ENCODE measurements at places on chromosomes 6 and 20.
A peak's percentile ranks its signal among the peaks of the same experiment; 100 is the strongest.

DNA sequence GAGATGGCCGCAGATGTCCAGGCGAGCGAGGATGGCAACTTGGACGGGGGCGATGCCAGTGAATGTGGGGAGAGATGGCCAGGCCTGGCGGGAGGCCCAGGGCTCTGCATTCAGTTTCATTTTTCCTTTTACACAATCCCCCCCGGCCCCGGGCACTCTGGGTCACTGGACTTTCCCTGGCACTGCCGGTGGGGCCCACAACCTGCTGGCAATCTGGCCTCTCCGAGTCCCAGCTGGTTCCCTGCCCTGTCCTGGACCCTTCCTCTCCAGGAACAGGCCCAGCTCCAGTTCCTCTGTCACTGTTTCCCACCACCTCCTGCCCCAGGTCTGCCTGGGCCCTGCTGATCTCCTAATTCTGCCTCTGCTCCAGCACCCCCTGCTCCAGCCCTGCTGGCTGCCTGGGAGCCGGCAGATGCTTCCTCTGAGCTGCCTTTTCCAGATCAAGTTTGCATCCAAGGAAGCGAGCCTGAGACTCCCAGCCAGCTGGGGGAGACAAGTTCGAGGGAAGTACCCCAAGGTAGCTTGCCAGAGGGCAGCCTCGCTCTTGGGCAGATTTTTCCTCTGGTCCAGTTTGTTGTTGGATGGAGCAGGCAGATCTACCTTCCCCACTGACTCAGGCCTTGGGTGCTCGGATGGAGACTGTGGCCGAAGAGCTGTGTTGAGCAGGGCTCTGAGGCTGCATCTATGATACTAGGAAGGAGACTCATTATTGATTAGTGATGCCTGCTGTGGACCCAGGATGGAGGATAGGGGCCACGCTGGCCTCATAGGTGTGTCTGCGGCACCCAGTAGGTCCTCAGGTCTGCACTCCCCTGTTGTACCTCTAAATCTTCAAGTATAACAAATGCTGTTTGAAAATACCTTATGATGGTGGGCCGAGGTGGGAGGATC lies 83.2 kb downstream of the CEBPB start:
- no peak for ATAC-seq

GRCh38 chr20:32179515-32179914 lies 28.0 kb downstream of the PLAGL2 start:
- no peak for ATAC-seq

- no peak for ATAC-seq
Observed at GRCh38 chr6:30554962-30555815, 1.1 kb downstream of the GNL1 start.

GRCh38 chr6:116111552-116112528 lies 11.2 kb downstream of the NT5DC1 start:
- ATAC-seq = no peak

DNA sequence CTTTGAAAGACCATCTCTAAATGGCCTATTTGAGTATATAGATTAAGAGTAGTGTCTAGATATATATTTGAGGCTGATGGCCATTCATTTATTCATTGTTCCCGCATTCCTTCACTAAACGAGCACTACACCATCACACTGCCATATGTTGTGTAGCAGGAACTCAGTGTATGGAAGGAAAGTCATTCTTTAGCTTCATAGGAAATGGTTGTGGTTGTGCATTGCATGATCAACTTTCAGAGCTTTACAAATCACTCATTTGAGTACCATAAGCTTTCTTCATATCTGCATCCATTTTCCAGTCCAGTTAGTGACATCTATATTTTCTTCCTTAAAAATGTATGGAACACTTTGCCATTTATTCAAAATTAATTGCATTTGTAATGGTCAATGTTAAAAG lies 97.9 kb downstream of the ARID1B start:
- ATAC-seq = no peak

DNA sequence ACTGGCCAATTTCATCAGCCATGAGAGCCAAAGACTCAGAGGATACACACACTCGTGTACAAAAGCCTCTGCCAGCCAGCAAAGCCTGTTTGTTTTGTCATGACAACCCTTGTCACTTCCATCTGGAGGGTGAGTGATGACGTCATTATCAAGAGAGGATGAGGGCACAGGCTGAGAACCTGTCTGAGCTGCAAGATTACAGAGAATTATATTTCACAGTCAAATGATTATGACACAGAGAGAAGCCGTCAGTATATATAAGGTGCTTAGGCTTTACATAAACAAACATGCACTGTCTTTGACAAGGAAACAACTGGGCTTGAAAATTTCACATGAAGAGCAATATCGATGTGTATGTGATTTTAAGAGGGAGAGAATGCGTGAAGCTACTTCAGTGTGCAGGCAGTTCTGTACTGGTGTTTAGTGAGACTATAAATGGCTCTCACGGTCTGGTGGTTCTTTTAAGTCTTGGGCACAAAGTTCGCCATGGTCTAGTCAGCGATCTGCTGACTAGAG lies 36.5 kb upstream of the BCLAF1 start:
- ATAC-seq = no peak

DNA sequence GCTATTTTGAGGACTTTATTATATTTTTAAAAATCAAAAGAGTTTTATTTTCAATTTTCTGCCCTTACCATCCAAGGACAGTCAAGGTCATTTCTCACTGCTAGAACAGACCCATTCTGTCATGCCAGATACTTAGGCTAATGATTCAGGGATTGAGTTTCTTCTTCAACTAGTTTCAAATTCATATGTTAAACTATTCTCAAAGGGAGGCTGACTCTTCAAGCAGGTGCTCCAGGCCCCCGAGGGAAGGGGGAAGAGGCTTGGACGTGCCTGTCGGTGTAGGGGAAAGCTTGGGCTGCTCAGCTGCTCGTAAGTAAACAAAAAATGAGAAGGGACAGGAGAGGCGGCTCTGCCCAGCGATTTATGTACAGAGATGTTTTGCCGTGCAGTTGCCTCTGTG lies 69.4 kb upstream of the MYLIP start:
- ATAC-seq = no peak

- peak; percentile 19 for ATAC-seq
Observed at GRCh38 chr6:130019326-130020072, 1.1 kb downstream of the L3MBTL3 start.

DNA sequence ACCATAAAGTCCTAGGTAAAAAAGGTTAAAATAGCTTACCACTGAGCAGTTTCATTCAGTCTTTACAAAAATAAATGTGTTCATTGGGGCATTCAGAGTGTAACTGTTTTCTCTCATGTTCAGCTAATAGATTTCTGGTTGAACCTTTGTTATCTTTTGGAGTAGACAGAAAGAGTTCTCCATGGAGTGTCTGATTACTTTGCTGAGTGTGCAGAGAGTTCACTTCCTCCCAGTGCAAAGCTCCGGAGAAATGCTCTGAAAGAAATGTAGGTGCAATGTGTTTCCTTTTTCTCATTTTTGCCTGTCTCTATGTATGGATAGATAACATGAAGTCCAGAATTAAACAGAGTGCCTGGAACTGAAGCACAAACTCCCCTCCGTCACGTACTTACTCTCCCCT lies 52.6 kb downstream of the JAG1 start:
- no peak for ATAC-seq

DNA sequence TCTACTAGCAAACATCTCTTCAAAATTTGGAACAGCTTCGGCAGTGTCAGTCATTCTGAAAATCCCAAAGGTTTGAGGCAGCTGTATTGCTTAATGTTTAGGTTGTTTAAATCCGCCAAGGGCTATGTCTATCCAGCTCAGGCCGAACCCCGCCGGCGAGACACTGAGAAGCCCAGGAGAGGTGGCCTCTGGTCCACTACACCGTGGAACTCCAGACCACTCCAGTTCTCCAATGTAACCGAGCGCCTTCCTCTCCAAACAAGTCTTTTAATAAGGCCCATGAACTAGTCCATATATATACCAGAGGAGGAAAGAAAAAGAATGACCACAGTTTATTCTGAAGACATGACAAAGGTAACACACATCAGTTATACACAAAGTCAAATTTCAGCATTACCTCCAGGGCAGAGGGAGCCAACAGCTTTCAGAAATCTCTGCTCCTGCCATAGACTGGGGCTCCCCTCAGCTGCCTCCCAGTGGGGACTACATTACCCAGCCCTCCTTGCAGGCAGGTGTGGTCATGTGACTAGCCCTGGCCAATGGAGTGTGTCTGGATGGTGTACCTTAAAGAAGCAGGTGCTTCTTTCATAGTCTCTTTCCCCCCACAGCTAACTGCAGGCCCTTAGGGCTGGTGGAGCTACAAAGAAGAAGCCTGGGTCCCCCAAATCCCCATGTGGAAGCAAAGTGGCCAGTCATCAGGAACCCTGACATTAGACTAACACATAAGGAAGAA lies at the start of gene RAMACL:
Gene RAMACL (minus strand): TSS at position 255 of the 733 bp plus-strand sequence. CDS start 201 bp downstream, at position 54.
- peak; percentile 93 for ATAC-seq

- ATAC-seq = no peak
Observed at GRCh38 chr6:157758516-157759023, 64.5 kb upstream of the SNX9 start.

- no peak for ATAC-seq
Observed at GRCh38 chr20:326645-327185, 1.4 kb downstream of the SOX12 start.

- ATAC-seq = no peak
Observed at GRCh38 chr6:156347246-156347645, 429.9 kb upstream of the ARID1B start.

DNA sequence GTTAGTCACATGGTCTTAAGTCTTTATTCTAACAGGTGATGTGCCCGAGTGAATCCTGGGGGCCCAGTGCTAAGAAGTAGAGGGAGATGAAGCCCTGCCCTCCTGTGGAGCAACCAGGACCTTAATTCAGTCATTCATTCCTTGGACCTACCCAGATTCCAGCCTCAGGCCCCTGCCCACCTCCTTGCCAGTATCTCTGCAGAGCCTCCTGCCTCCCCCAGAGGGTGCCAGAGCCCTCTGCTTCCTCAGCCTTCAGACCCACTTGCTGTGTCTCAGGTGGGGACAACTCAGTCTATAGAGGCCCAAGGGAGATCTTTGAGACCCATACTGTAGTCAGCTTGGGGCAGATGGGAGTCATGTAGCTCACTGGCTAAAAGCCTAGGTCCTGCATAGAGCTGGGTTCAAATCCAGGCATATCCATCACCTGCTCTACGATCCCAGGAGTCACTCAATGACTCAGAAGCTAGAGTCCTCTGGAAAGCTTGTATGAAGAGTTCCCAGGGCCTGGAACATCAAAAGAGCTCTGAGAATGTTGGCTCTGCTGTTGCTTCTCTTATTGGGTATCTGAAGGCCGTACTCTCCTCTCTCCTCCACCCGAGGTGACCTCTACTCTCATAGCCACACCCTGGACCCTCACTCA lies 3.9 kb upstream of the SIGLEC1 start:
- peak; percentile 56 for ATAC-seq

DNA sequence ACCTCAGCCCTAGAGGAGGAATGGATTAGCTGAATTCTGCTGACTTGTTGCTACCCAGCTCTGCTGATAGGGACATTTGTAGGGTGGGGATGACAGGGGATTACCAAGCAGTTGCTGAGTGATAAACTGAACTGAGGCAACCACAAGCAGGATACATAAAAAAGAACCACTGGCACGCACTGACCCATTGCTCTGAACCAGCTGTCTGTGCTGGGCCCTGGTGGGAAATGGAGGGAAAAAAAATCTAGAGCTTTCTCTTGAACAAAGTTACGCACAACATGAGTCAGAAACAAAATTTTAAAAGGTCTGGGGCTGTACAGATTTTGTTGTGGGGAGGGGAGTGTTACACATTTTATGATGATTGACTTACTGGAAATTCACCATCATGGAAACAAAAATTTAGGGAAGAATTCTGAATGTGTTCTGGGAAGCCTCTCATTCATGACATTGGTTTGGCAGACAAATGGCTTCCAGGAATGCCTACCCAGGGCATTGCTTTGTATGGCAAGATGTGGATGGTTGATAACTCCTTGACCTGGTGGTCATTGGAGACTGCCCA lies 37.7 kb downstream of the FOXO3 start:
- peak; percentile 82 for ATAC-seq

DNA sequence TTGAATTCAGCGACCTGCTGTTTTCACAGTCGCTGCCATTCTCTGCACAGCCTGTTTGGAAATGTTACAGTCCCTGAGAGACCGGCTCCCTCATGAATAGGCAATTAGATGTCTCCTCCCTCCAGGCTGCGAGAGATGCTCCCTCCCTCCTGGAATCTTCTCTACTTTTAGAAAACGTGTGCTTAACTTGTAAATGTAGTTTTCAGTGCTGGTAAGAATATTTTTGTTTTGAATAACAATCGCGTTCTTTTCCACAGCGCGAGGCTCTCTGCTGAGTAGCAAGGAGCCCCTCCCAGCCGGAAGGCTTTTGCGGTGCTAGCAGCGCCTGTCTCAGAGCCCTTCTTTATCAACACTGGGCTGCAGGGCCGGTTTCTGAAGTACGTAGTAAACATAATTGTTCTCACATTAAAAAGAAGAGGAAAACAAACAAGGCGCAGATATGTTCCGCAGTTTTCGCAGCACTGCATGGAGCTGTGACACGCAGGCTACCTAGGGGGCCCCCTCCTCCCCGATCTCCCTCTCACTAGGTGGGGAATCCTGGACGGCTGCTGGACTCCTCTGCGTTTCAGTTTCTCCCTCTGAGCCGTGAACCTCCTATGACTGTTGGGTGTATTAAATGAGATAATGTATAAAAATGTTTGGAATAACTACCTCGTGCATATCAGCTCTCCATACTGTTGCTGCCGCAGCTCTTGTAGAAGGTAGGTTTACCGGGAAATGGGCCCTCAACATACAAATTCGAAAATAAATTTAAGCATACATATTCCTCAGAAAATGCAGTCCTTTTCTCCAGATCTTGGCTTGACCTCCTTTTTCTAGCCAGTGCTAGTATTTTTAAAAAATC lies 79.0 kb upstream of the SPACA1 start:
- ATAC-seq = peak; percentile 30

DNA sequence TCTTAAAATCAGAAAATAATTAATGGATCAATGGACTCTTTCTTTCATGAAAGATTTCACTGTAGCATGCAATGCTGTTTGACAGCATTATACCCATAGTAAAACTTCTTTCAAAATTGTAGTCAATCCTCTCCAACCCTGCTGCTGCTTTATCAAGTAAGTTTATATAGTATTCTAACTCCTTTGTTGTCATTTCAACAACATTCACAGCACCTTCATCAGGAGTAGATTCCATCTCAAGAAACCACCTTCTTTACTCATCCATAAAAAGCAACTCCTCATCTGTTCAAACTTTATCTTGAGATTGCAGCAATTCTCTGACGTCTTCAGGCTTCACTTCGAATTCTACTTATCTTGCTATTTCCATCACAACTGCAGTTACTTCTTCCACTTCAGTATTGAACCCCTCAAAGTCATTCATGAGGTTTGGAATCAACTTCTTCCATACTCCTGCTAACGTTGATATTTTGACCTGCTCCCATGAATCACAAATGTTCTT lies 26.4 kb upstream of the BACH2 start:
- ATAC-seq = no peak

DNA sequence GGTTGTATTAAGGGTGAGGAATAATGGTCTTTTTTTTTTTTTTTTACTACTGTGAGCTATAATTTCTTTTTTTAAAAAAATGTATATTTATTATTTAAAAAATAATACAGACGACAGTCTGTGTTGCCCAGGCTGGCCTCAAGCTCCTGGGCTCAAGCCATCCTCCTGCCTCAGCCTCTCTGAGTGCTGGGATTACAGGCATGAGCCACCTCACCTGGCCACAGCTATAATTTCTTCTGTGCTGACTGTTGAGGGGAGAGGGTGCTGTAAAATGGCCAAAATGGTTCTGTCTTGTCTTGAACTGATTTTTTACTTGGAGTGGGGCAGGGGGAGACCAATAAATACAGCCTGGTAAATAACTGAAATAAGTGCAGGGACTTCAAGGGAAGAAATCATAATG lies 3.6 kb downstream of the SRSF3 start:
- ATAC-seq = no peak

Measured in activated CD4-positive, CD25-positive, alpha-beta regulatory T cell treated with anti-CD3 and anti-CD28 coated beads, Interleukin-2, amount 50 U/mL, for 24 hours (primary cell).